ENCODE measurements at places on chromosomes 3 and 15. TPM values are rescaled to one million over a fixed set of nuclear protein-coding genes. Genes with fewer than 3 reads are reported as not detected.

The PLAAT1 gene
- 3.7 TPM for total RNA-seq

DNA sequence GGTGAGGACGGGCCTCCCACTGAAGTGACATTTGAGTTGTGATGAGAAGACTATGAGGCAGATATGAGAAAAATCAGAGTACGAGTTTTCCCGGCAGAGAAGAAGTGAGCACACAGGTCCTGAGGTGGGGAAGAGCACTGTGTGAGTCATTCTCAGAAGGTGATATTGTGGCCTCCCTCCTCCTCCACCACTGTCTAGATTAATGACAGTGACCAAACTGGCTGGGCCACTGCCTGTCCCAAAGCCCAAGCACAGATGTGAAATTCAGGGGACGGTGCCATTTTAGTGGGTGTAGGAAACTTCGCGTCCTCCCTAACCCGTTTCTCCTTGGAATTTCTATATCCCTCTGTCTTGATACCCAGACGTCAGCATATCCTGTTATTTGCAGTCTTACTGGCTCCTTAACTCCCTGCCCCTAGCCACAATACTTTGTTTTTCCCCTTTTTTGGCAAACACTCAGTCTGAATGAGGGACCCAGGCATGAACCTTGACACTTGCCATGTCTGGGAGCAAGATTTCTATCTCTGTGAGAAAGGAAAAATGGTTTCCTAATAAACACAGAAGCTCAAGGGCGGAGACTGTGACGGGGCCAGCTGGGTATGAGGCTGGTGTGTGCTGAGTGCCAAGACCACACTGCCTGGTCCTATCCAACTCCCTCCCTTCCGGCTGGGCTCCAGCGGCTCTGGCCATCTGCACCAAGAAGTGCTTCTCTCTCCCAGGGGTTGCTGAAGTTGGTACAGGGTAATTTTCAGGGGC is 15.2 kb downstream of the PRICKLE2 start:
- DNase-seq, result no peak

DNA sequence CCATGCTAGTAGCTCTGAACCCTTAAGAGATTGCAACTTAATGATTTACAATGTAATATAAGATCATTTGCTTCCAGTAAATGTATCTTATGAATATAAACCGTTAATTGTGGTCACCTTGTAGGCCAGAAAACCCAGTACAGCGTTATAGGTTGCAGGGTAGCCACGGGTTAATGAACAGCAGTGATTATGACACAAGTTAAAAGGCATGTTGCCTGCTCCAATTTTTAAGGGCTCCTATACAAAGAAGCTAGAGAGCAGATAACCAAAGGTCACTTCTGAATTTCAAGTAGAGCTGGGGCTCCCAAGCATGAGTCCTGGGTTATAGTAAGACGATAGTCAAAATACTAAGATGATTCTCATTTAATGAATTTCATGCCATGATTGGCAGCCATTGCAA is 13.5 kb downstream of the GUCA1C start:
- DNase-seq, result no peak

DNA sequence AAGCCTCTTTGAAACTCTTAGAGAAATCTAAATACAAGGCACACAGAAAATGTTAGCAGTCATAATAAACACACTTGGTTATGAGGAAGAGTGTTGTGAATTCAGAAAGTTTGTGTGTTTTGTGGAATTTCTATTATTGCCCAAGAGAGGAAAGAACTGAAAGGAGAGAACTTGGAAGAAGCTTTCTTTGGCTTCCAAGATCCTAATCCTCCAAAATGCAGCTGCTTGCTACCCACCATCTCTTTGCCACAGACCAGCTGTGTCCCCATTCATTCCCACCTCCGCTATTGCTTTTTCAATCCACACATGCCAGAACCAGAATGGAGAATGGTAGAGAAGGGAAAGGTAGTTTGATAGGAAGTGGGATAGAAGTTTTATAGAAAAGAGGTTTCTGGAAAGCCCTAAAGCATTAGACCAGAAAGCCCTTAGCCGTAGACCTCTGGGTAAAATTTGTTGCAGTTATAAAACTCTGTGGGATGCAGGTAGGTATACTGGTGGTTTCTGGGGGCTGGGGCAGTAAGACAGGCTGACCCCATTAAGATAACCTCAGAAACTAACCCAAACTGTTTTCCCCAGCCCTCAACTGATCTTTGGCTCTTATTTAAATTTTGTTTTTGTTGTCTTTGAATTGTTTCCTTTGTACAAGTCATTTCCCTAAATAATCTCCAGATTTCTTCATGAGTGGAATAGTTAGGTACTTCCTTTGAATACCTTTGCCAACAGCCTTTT is 108.5 kb downstream of the FILIP1L start:
- no peak for DNase-seq

- no peak for DNase-seq
These were observed 77.4 kb downstream of the SNRK start for GRCh38 chr3:43363621-43364266.

DNA sequence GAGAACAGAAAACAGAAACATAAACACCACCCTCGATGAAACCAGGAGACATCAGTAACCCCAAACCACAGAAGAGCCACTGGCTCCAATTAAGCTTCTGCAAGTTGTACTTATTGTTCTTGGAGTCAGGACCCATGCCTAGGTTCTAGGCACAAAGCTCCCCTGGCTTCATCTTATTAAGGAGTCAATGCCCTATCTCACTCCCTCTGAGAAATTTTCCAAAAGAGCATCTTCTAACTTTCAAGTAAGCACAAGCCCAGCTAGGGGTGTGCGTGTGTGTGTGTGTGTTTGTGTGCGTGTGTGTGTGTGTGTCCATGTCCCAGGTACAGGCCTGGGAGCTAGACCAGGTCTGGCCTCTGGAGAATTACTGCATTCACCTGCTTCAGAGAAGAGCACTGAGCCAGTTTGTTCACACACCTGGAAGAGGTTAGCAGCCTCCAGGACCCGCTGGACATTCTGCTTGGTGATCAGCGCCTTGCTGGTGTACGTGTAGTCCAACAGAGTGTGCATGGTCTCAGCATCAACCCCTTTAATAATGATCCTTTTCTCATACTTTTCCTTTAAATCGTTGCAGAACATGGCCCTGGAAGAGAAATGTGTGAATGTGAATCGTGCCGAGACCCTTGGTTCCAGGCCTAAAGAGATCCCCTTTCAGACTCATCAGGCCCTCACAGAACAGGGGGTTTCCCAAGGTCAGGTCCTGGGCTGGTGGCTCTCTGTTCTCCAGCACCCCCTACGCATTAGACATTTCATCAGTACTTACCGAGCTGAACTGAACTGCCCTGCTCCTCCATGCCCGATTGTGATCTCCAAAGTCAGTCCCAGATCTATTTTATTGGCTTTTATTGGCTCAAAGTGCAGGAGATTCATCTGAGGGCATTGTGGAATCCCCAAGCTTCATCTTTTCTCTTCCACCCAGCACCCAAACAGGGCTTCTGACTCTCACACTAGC is 27.8 kb downstream of the KLHL6 start:
- DNase-seq, result no peak

DNA sequence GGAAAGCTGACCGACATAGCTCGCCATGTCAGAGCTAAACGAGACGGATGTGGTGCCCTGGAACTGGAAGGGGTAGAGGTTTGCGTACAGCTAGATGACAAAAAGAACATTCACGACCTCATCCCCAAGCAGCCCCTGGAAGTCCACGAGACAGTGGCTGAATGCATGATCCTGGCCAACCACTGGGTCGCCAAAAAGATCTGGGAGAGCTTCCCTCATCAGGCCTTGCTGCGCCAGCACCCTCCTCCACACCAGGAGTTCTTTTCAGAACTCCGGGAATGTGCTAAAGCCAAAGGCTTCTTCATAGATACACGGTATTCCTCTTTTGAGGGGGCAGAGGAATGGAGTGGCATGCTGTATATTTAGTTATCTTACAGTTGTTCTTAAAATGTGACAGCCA is 30.4 kb downstream of the TIPIN start:
- no peak for DNase-seq

- DNase-seq, result no peak
These were observed 53.9 kb upstream of the RASA2 start for GRCh38 chr3:141432904-141433303.

The KBTBD12 gene
- not detected for total RNA-seq

The CCDC80 gene
- 6.4 TPM for total RNA-seq

DNA sequence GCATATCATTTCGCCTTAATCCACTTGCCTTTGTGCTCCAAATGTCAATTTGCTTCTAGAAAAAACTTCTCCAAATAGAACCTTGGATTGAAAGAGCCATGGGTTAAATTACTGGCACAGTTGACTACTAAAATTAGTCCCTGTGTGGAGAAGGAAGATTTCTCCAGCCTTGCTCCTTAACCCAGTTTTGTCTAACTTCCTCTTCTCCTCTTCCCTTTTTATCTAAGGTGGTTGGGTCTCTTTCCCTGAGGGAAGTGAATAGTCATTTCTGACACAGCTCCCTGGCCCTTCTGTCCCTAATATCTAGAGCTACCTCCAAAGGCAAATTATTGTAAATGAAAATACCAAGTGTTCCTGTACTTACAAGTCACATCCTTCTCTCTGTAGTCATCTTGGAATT is 527.9 kb upstream of the TBL1XR1 start:
- DNase-seq, result no peak

The POPDC2 gene
- total RNA-seq, result 0.38 TPM

DNA sequence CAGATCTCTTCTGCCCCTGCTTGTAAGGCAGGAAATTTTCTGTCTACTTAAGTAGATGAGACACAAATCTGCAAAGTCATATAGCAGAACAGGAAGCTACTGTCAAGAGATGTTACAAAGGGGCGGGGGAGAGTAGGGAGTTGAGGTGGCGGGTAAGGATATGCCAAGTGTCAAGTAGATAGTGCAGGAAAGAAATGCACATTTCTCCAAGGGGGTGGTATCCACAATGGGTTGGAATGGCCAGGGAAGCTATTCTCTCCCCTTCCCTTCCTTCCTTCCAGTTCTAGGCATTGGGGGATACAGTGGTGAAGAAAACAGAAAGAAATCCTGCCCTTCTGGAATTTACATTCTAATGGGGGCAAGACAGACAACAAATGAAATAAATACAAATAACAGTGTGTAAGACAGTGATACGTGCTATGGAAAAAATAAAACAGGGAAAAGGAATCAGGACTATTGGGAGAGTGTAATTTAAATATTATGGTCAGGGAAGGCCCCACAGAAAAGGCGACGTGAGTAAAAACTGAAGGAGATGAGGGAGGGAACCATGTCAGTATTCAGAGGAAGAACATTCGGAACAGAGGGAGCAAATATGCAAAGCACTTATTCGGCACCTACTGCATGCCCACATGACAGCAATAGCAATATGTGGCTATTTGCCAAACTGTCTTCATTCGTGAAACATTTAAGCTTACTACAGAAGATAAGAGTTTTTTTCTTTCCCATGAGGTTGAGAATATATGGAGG is 42.8 kb upstream of the RNU6-1 start:
- DNase-seq, result peak; percentile 26

- no peak for DNase-seq
These were observed 32.2 kb upstream of the PTPN23 start for GRCh38 chr3:47348411-47349154.

GRCh38 chr3:151992326-151993041 is 119.0 kb downstream of the SUCNR1 start:
- no peak for DNase-seq

DNA sequence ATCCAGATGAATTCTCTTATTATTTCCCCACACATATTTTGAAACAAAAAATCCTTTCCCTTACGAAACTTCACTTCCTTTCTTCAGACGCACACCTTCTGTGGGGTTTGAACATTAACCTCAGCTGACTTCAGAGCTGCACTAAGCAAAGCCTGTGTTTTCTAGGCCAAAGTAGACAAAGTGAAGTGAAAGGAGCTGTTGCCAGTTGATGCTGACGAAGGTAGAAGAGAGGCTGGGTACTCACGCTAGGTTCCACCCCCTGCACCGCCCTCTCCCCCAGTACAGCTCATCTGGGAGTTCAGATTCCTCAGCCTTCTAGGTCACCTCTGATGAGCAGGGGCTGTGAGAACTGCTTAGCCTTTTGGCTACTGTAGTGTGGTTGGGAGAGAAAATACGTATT is 24.1 kb downstream of the DUT start:
- no peak for DNase-seq

- DNase-seq, result no peak
These were observed 730.2 kb downstream of the TUSC7 start for GRCh38 chr3:117439812-117440211.

DNA sequence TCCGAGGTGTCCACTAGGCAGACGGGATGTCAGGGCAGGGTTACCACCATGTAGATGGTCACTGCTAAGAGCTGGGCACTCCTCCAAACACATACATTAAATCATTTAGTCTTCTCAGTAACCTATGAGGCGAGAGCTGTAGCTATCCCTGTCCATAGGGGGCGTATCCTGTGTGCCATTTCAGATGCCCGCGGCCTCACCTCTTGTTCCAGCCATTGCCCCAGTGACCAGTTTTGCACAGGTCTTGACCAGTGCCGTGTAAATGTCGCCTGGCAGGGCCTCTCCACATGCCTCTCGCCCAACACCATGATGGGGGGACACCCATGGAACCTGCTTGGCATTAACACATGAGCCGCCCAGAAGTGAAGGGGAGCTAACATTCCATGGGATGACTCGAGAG is 20.8 kb upstream of the SRP14 start:
- DNase-seq, result no peak

The UTS2B gene
- total RNA-seq, result 0.57 TPM

DNA sequence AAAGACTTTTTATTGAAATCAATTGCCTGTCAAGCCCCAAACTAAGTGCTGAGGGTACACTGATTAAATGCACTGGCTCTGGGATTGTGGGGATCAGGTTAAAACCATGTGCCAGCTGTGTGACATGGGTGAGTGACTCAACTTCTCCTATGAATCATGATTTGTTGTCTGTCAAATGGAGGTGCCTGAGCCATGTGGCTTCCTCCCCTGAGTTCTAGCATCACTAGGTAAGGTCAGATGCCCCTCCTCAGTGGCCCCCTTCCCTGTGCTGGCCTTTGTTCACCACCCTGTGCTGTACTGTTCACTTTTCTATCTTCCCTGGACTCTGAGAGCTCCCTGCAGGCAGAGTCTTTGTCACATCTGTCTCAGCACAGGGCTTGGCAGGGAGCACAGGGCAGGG is 43.6 kb upstream of the ATP2B2 start:
- DNase-seq, result no peak
